ENCODE measurements at places on chromosomes 2 and 18.
A peak's percentile ranks its signal among the peaks of the same experiment; 100 is the strongest.

GRCh38 chr18:32701313-32701712 lies 71.5 kb downstream of the KLHL14 start:
- no peak for DNase-seq

GRCh38 chr18:48909721-48910120 lies 41.0 kb downstream of the SMAD7 start:
- DNase-seq, result no peak

DNA sequence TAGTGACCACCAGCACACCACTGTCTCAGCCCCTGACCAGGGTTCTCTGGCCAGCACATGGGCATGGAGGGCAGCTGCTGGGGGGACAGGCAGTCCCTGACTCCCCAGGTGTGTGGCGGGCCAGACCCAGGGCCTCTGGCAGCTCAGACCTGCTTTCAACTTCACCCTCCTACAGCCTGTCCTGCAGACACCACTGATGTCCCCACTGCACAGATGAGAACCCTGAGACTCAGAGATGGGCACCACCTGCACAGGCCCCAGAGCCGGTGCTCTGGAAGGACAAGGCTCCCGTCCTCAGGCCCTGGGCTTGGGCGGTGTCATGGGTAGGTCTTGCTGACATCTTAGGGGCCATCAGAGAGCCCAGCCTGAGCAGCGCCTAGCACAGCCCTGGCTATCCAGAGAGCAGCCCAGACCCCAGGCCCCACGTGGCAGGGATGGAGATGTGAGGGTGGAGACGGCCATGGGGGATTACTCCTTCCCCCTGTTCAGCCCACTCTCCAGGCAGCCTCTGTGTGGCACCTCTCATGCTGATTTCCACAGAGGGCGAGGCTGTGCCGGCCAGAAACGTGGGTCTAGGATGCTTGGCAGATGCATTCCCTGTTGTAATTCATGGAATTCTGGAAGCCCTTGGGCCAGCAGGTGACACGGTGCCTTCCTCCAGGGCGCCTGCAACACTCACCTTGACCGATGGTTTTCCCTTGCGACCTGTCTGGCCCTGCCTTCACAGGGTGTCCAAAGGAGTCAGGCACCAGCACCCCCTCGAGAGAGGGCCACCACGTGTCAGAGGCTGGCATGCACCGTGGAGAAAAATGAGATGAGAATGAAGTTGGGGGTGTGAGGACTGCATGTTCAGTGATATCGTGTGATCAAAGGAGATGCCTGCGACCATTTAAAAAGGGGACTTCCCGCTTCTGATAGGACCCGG lies 61.2 kb upstream of the GLI2 start:
- no peak for DNase-seq

DNA sequence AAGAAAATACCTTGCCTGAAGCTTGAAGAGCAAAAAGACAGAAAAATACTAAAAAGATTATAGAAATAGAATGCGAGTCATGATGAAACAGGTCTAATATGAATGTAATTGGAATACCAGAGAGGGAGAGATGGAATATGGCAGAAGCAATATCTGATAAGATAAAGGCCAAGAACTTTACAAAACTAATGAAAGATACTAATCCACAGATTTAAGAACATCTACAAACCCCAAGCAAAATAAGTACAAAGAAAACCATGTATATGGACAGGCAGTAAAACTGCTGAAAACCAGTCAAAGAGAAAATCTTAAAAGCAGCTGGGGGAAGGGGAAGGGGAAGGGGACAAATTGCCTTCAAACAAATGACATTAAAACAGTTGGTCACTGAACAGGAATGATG lies 67.0 kb downstream of the PIGN start:
- no peak for DNase-seq

- DNase-seq, result no peak
Observed at GRCh38 chr18:274313-274712, 6.5 kb upstream of the THOC1 start.

- DNase-seq, result no peak
Observed at GRCh38 chr2:130756874-130757668, 1.7 kb downstream of the AMER3 start.

- no peak for DNase-seq
Observed at GRCh38 chr18:37553633-37554398, 11.8 kb downstream of the CELF4 start.

- no peak for DNase-seq
Observed at GRCh38 chr2:203476881-203477280, 58.2 kb downstream of the RAPH1 start.

DNA sequence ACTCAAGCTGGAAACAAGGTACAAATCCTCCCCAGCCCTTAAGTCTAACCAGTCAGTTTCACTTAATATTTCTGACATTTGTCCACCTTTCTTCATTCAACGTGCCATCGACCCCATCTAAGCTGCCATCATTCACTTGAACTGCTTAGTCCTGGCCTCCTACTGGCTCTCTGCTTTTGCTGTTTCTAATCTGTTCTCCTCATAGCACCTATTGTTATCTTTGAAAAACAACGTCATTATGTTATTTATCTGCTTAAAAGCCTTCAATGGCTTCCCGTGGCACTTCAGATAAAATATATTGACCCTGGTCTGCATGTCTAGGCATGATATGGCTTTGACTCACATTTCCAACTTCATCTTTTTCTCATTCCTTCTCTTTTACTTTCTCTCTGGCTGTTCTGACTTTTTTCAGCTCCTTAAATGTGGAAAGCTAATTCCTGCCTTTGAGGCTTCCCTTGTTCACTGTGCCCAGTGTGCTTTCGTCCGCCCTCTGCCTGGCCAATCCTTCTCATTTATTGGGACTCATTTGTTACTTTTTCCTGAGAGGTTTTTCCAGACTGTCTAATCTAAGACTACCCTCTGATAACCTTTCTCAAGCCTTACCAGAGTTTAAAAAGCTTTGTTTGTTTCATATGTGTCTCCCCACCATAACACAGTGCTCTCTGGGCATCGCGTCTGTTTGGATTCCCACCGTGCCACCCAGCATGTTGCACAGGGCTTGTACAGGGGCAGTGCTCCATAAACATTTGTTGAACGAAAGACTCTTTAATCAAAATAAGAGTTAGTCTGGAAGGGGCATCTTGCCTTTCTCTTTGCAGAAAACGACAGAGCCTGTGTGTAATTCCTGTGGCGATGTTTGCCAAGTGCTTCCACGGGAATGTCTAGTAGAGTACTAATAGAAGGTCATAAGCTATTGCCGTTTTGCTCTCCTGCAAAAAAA lies 183.9 kb downstream of the FMNL2 start:
- no peak for DNase-seq

DNA sequence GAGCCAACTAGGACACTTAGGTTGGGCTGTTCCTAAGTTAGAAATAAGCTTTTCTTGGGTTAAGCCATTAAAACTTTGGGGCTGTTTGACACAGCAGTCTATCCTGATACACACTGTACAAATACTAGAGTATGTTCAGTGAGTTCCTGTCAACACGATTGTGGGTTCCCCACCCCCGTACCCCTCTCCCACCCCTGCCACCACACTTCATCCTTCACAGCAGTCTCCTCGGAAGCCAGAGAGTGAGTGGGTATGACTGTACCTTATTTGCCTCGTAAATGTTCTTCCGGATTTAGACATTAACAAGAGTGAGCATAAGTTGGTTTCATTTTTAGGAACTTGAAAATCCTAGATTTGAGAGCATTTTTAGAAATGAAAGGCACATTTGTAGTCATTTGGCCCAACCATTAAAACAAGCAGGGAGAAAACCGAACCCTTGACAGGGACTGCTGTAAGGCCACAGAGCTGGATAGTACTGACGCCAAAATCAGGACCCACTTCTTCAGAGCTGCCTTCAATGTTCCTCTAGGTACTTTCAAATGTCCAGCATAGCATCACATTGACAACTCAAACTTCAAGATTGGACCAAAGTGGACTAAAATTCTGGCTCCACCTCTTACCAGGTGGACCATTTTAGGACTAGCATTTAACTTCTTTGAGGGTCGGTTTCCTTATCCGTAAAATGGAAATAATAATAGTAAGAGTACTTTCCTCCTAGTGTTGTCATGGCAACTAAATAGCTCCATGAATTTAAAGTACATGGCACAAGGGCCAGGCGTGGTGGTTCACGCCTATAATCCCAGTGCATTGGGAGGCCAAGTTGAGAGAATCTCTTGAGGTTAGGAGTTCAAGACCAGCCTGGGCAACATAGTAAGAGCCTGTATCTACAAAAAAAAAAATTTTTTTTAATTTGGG lies 166.3 kb upstream of the SERTAD2 start:
- DNase-seq, result peak; percentile 45

All from GM10248 (cell line).